NCI-H1092 (cell line): ENCODE measurements at places on chromosomes 7 and 10.

GRCh38 chr10:99676426-99676825 is 17.1 kb downstream of the ENTPD7 start:
- DNase-seq, result no peak

DNA sequence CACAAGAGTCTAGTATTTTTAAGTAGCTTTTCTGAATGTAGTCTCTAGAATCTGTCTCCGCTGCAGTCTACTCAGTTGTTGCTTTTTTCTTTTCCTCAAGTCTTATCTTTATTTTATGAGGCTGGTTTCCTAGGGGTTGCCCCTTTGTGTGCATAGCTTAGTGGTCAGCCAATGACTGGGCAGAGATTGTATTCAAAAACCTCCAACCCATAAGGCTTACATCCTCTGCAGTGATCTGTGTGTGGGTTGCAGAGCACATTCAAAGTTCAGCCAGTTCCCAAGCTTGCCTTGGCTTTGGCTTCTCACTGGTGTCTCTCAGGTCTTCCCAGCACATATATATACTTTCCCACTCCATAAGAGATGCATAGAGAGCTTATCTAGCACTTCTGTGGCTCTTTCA is 160.0 kb upstream of the TCF7L2 start:
- no peak for DNase-seq

GRCh38 chr7:130875265-130875741 is 141.3 kb upstream of the KLF14 start:
- peak; percentile 30 for DNase-seq

GRCh38 chr10:122181876-122182275 is 89.2 kb upstream of the BTBD16 start:
- DNase-seq, result no peak

DNA sequence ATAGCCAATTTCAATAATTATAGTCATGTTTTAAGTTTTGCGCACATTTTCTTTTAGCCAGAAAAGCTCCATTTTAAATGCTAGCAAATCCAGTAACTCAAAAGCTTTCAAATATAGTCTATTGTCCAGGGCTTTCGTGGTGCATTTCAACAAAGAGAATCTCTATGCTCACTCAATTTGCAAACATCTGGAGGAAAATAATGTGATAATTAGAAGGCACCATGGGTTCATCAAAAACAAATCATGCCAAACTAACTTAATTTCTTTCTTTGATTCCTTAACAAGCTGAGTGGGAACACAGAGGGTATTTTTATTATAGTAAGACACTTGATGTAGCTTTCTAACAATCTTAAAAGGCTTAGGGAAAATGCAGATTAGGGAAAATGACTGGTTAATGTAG is 179.8 kb downstream of the NXPH1 start:
- no peak for DNase-seq

DNA sequence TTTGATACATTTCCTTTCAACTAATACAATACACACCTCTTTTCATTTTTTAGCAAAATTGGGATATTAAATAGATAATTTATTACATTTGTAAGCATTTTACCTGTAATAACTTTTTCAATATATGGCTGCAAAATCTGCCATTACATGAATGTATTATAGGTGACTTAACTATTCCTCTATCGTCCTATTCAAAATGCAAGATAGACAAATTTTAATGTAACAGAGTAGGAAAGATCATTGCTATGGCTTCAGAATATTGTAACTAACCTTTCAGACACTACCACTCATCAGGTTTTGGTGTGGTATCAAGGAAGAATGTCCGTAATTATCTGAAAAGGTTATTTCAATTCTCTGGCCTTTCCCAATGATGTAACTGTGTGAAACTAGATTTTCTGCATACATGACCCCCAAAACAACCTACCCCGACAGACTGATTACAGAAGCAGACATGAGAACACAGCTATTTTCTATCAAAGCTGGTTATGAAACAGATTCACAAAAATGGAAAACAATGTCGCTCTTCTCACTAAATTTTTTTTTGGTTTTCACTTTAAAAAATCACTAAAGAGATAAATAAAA is 211.2 kb downstream of the FAM107B start:
- no peak for DNase-seq

GRCh38 chr7:142000244-142000643 is 4.6 kb downstream of the MGAM start:
- no peak for DNase-seq

DNA sequence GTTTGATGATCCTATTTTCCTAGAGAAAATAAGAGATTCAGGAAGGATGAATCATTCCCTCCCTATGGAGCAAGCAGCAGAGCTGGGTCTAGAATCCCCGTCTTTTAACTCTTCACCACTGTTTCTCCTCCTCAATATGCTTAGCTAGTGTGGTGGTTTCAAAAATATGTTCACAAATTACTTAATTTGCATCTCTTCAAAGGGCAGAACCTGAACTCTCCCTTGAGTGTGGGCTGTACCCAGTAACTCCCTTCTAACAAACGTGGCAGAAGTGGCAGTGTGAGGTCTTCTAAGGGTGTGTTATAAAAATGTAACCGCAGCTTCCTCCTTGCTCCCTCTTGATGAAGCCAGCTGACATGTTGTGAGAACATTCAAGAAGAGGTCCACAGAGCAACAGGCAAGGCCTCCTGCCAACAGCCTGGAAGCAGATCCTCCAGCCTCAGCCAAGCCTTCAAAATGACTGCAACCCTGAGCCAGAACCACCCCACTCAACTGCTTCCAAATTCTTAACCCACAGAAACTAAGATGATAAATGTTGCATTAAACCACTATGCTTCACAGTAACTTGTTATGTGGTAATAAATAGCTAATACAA is 36.6 kb downstream of the SRPK2 start:
- no peak for DNase-seq

DNA sequence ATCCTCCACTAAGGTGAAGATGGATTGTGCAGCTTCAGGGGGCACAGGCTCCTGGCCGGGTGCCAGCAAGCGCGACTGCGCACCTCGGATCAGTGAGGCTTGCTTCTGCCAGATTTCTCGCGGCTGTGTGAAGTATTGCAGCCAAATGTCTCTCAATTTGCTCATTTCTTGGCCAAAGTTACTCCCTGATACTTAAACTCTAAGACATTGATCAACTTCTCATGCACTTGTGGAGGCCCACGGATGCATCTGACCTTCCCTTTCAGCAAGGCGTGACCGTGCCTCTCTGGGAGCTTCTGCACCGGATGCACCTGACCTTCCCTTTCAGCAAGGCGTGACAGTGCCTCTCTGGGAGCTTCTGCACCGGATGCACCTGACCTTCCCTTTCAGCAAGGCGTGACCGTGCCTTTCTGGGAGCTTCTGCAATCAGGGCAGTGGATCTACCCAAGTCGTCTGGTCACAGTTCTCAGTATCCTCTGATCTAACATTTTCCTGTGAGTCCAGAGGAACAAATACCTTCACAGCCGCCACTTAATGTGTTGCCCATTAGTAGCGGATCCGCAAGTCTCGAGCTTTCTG is 248.3 kb downstream of the ADARB2 start:
- no peak for DNase-seq

- peak; percentile 25 for DNase-seq
Measured at GRCh38 chr10:86673827-86674581, 5.7 kb downstream of the LDB3 start.

- peak; percentile 75 for DNase-seq
Measured at GRCh38 chr10:17643339-17643754, 604 bp upstream of the STAM start.

GRCh38 chr7:47039089-47039648 is 542.7 kb downstream of the TNS3 start:
- DNase-seq, result no peak

GRCh38 chr7:159147687-159148086 is 3.0 kb upstream of the VIPR2 start:
- no peak for DNase-seq

DNA sequence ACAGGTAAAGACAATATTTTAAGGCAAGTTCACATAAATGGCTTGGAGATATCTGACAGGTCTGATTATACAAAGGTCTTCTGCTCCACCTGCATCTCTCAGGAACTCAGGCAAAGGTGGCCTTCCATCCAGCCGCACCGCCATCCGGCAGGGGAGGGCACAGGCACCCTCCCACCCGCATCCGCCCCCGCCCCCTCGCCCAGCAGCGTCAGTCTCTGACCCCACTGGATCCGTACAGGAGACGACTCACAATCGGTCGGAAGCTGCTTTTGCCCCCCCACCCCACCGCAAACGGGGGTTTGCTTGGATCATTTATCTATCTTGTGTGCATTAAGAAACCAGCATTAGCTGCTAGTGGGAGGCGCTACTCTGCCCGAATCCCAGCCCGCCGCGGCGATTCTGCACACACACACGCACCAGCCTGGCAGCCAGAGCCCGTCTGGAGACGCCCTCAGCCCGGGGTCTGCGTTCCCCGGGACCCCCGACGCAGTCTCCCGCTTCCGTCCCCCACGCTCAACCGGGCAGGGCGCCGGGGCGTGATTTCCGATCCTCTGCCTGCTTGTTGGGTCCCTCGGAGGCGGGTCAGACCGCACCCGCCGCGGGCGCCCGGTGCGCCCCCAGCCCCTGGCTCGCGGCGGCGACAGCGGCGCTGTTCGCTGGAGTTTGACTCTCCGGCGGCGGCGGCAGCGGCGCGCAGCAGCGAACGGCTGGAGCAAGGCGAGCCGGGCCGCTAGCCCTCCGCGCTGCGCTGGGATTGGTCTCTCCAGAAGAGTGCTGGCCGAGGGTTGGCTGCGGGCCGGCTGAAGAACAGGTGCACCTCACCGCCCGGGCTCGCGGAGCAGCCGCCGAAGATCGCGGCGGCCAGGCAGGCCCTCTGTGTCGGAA is 820 bp upstream of the NRG3 start:
- peak; percentile 17 for DNase-seq

DNA sequence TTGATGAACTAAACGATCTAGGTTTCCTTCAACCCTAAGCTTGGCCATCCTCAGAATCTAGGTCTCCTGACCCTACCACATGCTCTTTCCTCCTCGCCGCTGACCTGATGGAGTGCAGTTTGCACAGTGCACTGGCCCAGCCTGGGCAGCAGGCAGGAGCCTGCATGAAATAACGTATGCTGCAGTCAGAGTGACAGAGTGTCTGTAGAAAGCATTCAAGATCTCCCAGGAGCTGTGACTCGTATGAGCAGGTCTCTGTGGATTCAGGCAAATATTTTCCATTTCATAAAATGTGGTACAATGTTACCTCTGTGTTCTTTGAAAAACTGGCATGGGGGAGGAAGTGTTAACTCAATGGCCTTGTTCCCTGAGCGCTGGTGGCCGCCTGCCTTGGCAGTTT is 441.8 kb downstream of the RPS24 start:
- no peak for DNase-seq

GRCh38 chr7:105178928-105179541 is 165.0 kb downstream of the KMT2E start:
- no peak for DNase-seq

DNA sequence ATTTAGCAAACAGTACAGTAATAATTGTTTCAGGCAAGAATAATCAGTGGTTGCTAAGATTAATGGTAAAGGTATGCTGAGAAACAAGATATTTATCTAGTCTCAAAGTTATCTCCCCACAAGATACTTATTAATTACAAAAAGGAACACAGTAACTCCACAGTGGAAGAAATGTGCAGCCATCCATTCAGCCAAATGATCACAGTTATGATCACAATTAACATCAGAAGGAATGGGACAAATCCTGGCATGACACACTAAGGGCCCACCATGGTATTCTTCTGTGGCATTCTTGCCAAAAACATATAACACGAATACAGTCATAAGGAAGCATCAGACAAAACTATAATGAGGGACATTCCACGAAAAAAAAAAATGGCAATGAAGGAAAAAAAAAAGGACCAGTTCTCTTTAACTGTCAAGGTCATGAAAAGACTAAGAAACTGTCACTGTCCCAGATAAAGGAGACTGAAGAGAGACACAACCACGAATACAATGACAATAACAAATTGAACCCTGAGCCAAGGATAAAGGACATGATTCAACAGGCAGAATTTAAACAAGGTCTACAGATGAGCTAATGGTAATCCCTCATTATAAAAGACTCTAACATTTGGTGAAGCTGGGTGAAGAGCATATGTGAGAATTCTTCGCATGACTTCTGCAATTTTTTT is 20.9 kb downstream of the NUDCD3 start:
- no peak for DNase-seq

GRCh38 chr7:3559278-3559677 is 258.2 kb downstream of the SDK1 start:
- no peak for DNase-seq

GRCh38 chr10:101272229-101272868 is 43.1 kb upstream of the LBX1 start:
- DNase-seq, result peak; percentile 53

DNA sequence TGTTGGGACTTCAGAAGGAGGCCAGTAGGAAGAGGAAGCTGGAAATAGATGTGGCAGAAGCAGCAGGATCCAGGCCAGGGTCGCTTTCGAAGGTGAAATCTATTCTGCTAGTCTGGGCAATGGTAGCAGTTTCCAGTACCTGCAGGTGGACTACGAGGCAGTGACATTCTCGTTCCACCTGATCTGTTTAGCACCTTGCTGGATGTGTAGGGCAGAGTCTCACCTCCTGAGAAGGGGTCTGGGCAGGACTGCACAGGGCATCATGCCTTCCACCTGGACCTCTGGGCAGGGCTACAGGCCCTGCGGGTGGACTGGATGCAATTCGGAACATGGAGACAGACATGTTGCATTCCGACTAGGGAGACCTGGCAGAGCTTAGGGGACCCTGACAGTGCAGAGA is 254.8 kb upstream of the ZNF32 start:
- DNase-seq, result no peak

GRCh38 chr7:50957431-50957830 is 174.7 kb upstream of the GRB10 start:
- DNase-seq, result no peak

DNA sequence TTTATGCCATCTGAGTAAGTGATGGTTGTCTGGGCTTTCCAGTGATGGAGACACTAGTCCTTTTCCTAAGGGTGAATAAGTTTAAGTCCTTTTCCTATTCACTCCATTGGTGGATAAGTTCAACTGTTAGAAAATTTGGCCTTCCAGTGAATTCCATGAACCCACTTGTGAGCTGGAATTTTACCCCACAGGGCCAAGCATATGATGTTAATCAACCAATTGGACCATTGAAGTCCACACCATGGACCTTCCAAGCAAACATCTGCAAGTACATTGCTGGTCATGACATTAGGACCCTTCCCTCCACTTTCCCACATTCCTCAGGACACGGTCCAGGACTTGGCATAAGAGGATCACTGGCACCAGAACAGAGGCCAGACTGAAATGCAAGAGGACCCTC is 381.4 kb downstream of the RPS24 start:
- no peak for DNase-seq

DNA sequence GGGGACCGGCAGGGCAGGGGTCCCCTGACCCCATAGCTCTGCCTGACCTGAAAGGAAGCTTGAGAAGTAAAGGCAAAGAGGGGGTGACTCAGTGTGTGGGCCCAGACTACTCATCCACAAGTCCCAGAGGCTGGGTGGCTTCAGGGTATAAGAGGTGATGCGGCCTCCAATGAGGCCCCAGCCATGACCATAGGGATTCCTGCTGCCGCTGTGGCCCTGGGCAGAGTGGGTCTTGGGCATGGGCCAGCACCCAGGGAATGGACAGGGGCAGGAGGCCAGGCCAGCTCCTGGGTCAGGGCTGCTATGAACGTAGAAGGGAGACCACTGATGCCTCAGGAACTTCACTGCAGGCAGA is 64.4 kb upstream of the EBF3 start:
- DNase-seq, result no peak

- DNase-seq, result no peak
Measured at GRCh38 chr7:71286336-71286735, 154.4 kb downstream of the GALNT17 start.

- no peak for DNase-seq
Measured at GRCh38 chr10:34584164-34584563, 230.9 kb downstream of the PARD3 start.
